Esophagus muscularis mucosa (tissue), 4 donors: ENCODE measurements at places on chromosomes 12 and 14. TPM values are rescaled to one million over a fixed set of nuclear protein-coding genes. Genes with fewer than 3 reads are reported as not detected.

OTUB2 gene
- total RNA-seq: not detected

SIRT4 gene
- 2.1 TPM for total RNA-seq

MYF5 gene
- total RNA-seq: not detected

LALBA gene
- total RNA-seq: not detected

INHBC gene
- total RNA-seq: not detected

GPR84 gene
- not detected for total RNA-seq

CAPZA3 gene
- not detected for total RNA-seq

- H3K4me1 ChIP-seq: no peaks in the 10 kb centered on the region
- H3K27me3 ChIP-seq: no peaks in the 10 kb centered on the region
- H3K27ac ChIP-seq: no peak overlapping the region
- no peak overlapping the region for H3K4me3 ChIP-seq
- DNase-seq: no peak
These were observed 291.5 kb downstream of the NELL2 start for GRCh38 chr12:44584625-44585024.

GRCh38 chr14:90796329-90796728, 19.9 kb downstream of the TTC7B start:
- peaks cover 21% of the 10 kb centered on the region for H3K4me1 ChIP-seq
- DNase-seq: no peak
- no peaks in the 10 kb centered on the region for H3K27me3 ChIP-seq
- H3K4me3 ChIP-seq: no peak overlapping the region
- H3K36me3 ChIP-seq: no peaks in the 10 kb centered on the region

DNA sequence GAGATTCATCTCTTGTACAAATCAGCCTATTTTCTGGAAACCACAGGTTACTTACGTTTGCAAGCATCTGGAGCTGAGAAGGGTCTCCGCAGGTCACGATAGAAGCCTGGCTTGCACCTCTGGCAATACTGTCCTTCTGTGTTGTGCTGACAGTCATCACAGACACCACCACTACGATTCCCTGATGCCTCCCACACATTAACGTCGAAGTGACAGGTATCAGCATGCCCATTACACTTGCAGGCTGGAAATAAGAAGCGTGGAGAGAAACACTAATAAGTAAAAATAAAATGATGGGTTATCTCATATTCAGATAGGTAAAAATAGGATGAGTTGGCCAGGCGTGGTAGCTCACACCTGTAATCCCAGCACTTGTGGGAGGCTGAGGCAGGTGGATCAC, 80.2 kb downstream of the NTN4 start:
- H3K4me1 ChIP-seq: no peaks in the 10 kb centered on the region
- no peaks in the 10 kb centered on the region for H3K27me3 ChIP-seq
- H3K36me3 ChIP-seq: peaks cover 26% of the 10 kb centered on the region
- no peak overlapping the region for H3K4me3 ChIP-seq
- no peak overlapping the region for H3K27ac ChIP-seq

DNA sequence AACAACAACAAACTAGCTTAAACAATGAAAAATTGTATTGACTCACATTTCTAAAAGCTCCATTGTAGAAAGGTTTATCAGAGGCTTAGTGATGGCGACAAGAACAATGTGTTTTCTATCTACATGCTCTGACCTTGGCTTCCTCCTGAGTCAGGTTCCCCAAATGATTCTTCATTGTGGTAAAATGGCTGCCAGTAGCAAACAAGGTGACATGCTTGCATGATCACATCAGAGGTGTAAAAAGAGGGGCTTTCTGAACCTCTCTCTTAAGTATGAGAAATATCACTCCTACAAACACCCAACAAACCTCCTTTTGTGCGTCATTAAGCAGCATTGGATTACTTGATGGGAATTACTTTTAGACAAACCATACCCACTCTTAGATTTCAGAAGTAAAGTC, 252.4 kb upstream of the SYT1 start:
- H3K36me3 ChIP-seq: no peaks in the 10 kb centered on the region
- no peak overlapping the region for H3K27ac ChIP-seq
- H3K4me3 ChIP-seq: no peak overlapping the region
- no peak for DNase-seq

DNA sequence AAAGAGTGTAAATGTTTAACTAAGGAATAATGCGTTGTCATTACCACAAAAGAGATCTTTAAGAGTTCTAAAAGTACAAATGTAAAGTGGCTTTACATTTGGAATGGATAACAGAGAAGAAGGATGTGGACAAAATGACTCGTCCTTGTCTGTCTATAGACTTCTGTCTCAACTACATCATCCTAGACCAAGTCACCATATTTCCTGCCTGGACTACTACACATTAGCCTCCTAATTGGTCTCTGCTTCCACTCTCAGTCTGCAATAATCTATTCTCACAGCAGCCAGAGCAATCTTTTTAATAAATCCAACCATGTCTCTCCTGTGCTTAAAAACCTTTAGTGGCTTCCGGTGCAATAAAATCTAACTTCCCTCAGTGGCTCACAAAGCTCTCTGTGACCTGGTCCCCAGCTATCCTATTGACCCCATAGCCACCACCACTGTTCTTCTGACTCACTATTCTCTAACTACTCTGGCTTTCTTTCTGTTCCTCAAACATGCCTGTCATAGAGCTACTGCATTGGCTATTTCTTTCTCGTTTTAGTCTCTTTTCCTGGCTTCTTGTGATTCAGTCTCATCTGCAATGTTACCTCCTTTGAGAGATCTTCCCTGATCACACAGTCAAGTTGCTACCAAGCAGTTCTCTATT, 91.1 kb downstream of the MYF5 start:
- H3K36me3 ChIP-seq: no peaks in the 10 kb centered on the region
- H3K4me1 ChIP-seq: peaks cover 5% of the 10 kb centered on the region
- H3K4me3 ChIP-seq: no peak overlapping the region
- no peak overlapping the region for H3K27ac ChIP-seq
- no peak for DNase-seq

GRCh38 chr12:100460702-100461101, 13.0 kb upstream of the NR1H4 start:
- no peak overlapping the region for H3K4me3 ChIP-seq
- no peak for DNase-seq
- H3K4me1 ChIP-seq: no peaks in the 10 kb centered on the region

GRCh38 chr12:108807476-108807875, 49.9 kb downstream of the SSH1 start:
- peaks cover 47% of the 10 kb centered on the region for H3K36me3 ChIP-seq
- DNase-seq: no peak
- H3K4me3 ChIP-seq: no peak overlapping the region

DNA sequence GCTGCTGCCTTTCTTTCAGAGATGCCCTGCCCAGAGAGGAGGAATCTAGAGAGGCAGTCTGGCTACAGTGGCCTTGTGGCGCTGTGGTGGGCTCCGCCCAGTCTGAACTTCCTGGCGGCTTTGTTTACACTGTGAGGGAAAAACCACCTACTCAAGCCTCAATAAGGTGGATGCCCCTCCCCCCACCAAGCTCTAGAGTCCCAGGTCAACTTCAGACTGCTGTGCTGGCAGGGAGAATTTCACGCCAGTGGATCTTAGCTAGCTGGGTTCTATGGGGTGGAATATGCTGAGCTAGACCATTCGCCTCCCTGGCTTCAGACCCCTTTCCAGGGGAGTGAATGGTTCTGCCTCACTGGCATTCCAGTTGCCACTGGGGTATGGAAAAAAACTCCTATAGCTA, 25.6 kb downstream of the SPATA7 start:
- H3K4me3 ChIP-seq: no peak overlapping the region
- no peaks in the 10 kb centered on the region for H3K27me3 ChIP-seq
- DNase-seq: no peak
- peaks cover 21% of the 10 kb centered on the region for H3K36me3 ChIP-seq
- H3K4me1 ChIP-seq: no peaks in the 10 kb centered on the region

DNA sequence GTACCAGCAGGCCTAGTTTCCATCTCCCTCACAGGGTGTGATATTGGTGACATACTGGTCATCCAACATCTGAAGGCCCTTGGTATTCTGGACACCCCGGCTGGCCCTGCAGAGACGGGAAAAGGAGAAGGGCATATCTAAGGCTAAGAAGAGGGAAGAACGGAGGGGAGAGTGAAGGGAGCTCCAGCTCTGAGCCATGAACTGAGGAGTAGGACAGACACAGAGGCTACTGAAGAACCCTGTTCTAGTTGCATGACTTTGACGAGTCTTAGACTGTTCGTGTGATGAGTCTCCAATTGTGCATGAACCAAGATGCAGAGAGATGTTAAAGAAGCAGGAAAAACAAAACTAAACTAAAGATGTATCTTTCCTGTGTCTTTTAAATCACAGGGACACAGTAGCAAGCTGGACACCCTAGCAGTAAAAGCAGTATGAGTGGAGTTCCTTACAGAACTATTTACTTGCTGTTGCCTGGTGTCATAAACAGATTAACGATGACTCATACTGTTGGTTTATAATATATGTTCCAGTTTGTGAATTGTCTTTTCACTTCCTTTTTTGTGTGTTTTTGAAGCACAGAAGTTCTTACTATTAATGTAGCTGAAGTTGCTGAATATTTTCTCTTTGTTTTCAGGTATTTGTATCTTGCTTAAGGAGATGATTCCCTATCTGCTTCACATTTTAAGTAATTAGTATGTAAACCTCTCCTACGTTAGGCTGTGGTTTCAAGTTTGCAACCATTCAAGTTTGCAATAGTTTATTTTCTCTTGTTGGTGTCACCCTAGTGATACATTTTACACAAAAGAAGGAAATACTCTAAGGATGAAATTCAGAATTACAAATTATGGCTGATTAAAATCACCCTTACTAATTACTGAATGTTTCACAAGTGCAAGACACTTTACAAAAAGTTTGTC, 15.7 kb downstream of the FAR2 start:
- no peak for DNase-seq
- no peaks in the 10 kb centered on the region for H3K27me3 ChIP-seq
- H3K36me3 ChIP-seq: no peaks in the 10 kb centered on the region
- H3K4me3 ChIP-seq: peak overlapping the region; percentile 13
- peaks cover 34% of the 10 kb centered on the region for H3K4me1 ChIP-seq
- peak overlapping the region; percentile 75 for H3K27ac ChIP-seq

DNA sequence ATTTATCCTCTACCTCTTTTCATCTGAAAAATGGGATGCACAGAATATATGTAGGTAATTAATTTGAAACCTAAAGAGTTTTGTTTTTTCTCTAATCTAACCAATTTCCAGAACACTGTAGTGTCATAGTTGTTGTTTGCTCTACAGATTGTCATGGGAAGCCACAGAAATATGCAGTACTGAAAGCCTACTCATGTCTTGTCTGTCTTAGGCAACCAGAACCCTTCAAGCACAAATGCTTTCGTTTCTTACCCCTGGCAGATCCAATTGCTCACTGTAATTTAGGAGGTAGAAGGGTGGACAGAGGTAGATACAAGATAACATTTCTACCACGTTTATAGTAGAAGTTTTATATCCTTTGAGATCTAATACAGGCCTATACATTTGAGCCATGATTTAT, 330.2 kb upstream of the NOVA1 start:
- no peaks in the 10 kb centered on the region for H3K4me1 ChIP-seq
- no peak overlapping the region for H3K4me3 ChIP-seq
- H3K27me3 ChIP-seq: no peaks in the 10 kb centered on the region
- no peak for DNase-seq
- no peaks in the 10 kb centered on the region for H3K36me3 ChIP-seq

GRCh38 chr12:123713398-123713797, 1.2 kb downstream of the ATP6V0A2 start:
- no peaks in the 10 kb centered on the region for H3K36me3 ChIP-seq
- H3K27ac ChIP-seq: no peak overlapping the region
- H3K4me1 ChIP-seq: peaks cover 23% of the 10 kb centered on the region
- H3K4me3 ChIP-seq: peak overlapping the region; percentile 87

DNA sequence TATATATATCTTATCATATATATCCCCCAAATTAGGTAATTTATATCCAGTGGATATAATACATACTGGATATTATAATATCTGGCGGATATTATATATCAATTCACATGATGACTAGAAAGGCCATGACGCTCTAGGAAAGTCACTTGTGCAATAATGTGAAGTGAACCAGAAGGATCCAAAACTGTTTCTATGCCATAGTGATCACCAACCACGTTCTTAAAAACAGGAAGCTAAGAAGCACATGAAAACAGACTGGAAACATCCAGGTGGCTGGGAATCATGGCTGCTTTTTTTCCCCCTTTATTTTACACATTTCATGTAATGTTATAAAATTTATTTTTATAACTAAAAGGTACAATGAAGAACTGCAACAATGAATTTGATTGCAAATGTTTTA, 1.4 kb downstream of the GUCY2C start:
- no peak for DNase-seq

- H3K4me3 ChIP-seq: no peak overlapping the region
- H3K4me1 ChIP-seq: peaks cover 6% of the 10 kb centered on the region
- no peaks in the 10 kb centered on the region for H3K36me3 ChIP-seq
- no peak overlapping the region for H3K27ac ChIP-seq
- DNase-seq: no peak
These were observed 242.2 kb upstream of the NPAS3 start for GRCh38 chr14:32696325-32697091.

GRCh38 chr14:32623300-32624093, 294.4 kb downstream of the AKAP6 start:
- no peak for DNase-seq
- H3K27ac ChIP-seq: no peak overlapping the region
- H3K4me1 ChIP-seq: no peaks in the 10 kb centered on the region
- no peak overlapping the region for H3K4me3 ChIP-seq
- H3K36me3 ChIP-seq: no peaks in the 10 kb centered on the region
- H3K27me3 ChIP-seq: no peaks in the 10 kb centered on the region

GRCh38 chr14:56491299-56492285, 88.0 kb upstream of the TMEM260 start:
- H3K4me1 ChIP-seq: peaks cover 6% of the 10 kb centered on the region
- DNase-seq: peak; percentile 70
- no peak overlapping the region for H3K4me3 ChIP-seq
- H3K36me3 ChIP-seq: no peaks in the 10 kb centered on the region

- H3K4me1 ChIP-seq: no peaks in the 10 kb centered on the region
- no peak overlapping the region for H3K27ac ChIP-seq
- H3K27me3 ChIP-seq: no peaks in the 10 kb centered on the region
- H3K36me3 ChIP-seq: no peaks in the 10 kb centered on the region
- no peak overlapping the region for H3K4me3 ChIP-seq
These were observed 126.7 kb upstream of the LGR5 start for GRCh38 chr12:71312768-71313403.

DNA sequence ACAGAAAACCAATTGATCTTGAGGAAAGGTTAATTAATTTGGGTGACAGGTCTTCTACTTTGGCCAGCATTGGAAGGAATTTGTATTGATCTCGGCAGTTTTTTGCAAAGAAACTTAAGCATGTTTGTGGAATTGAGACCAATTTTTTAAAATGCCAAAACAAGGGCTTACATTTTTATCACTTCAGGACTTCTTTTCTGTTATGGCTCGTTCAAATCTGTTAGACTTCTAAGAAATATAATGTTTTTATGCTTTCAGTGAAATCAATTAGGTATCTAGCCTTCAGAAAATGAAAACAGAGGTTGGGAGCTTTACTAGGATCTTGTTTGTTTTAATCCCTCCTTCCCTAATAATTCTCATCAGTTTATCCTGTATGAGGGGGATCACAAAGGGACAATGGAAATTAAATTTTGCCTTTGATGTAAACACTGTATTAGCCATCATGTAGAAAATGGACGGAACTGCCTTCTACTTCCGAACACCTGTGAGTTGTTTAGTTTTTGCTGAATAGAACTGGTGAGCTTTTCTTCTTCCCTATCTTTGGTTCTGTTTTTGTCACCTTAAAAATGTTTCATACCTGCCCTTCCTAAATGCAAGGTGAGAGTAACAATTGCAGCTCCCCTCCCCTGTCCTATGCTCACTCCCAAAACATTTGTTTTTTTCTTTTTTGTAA, 7.8 kb downstream of the FOXA1 start:
- DNase-seq: no peak
- peaks cover 41% of the 10 kb centered on the region for H3K4me1 ChIP-seq
- H3K4me3 ChIP-seq: no peak overlapping the region
- no peaks in the 10 kb centered on the region for H3K36me3 ChIP-seq
